ENCODE measurements at places on chromosomes 1 and 21. TPM values are rescaled to one million over a fixed set of nuclear protein-coding genes. Genes with fewer than 3 reads are reported as not detected.
A peak's percentile ranks its signal among the peaks of the same experiment; 100 is the strongest.

- peak; percentile 73 for DNase-seq
Observed at GRCh38 chr1:155706139-155706538, 17.2 kb downstream of the DAP3 start.

DNA sequence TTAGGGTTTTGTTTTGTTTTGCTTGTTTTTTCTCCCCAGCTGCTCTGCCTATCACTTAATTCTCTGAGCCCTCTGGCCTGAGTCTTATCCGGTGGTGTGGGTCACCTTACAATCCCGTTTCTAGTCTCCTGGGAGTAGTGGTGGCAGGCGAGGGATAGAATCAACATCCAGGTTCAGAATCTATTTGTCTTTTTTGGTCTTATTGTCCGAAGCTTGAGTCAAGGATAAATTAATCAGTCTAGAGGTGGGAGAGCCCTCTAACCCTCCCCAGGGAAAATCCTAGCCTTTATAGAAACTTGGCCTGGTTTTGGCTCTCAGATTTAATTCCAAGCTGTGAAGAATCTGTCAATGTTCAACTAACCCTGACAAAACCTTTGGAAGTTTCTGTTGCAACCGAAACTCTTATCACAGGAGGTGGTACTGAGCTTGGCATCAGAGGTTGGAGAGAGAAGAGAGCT lies 246.3 kb downstream of the FGGY start:
- no peak for DNase-seq

Gene CR1L
- total RNA-seq = not detected

DNA sequence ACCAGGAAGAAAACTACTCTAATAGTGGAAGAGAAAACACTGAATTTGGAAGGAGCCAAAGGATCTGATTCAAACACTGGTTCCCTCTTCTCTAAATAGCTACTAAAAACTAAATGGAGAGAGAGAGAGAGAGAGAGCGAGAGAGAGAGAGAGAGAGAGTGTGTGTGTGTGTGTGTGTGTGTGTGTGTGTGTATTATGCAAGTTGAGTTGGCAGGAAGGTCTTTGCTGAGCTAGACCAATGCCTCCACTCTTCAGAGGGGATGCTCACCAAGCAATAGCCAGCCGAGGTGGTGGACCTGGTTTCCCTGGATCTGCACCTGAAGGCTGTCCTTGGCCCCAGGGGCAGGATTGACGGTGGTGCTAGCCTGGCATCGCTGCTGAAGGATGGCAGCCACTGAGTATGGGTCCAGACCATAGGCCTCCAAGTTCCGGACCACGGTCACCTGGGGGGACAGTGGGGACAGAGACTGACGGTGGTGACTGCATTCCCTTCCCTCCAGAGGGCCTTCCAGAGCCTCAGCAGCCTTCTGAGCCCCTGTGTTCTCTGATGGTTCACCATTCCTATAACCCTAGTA lies 18.8 kb downstream of the EIF2D start:
- no peak for DNase-seq

DNA sequence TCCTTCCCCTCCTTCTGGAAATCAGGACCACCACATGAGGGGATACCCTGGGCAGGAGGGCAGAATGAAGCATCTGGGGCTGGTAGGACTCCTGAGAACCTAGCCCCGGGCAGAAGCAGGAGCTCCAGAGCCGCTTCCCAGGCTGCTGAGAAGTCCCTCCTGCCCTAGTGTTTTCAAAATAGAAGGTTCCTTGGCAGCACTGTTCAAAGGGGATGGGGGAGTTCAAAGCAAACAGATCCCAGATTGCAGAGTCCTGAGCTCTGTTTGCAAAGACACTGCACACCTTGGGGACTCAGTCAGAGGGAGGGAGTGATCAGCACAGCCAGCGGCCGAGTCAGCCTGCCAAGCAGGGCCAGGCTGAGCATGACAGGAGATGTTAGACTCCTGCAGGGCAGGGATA lies 177.8 kb downstream of the PTPRU start:
- no peak for DNase-seq

Gene RGS5
- 5.0 TPM for total RNA-seq

GRCh38 chr21:38988509-38989378 lies 183.0 kb downstream of the ETS2 start:
- DNase-seq = no peak

DNA sequence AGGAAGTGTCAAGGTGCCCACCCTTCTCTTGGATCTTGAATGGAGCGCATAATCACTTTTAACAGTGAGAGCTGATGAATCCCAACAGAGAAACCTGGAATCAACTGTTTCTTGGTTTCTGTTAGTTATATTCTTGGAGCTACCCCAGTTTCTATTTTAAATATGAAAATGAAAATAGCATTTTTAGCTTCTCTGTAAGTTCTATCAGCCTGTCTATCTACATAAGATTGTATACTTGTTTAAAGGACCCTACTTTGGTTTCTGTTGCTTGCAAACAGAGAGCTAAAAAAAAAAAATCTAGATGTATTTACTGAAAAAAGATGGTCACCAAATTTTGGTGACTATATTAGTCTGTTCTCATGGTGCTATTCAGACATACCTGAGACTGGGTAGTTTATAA lies 670.0 kb downstream of the NCAM2 start:
- DNase-seq = no peak

Gene NHLH1
- not detected for total RNA-seq

Gene MROH9
- total RNA-seq = not detected

DNA sequence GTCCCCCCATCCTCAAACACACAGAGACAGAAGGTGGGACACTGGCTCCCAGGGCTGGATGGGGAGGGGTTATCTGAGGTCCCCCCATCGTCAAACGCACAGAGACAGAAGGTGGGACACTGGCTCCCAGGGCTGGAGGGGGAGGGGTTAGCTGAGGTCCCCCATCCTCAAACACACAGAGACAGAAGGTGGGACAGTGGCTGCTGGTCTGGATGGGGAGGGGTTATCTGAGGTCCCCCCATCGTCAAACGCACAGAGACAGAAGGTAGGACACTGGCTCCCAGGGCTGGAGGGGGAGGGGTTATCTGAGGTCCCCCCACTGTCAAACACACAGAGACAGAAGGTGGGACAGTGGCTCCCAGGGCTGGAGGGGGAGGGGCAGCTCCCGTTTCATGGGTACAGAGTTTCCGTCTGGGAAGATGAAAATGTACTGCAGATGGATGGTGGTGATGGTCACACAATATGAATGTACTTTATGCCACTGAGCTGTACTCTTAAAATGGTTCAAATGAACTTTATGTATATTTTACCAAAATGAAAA lies 69.2 kb downstream of the SCCPDH start:
- no peak for DNase-seq

Gene LGR6
- 0.26 TPM for total RNA-seq

- DNase-seq = no peak
Observed at GRCh38 chr1:30928171-30928570, 19.6 kb upstream of the SDC3 start.

Gene SELL
- total RNA-seq = 1.2 TPM

DNA sequence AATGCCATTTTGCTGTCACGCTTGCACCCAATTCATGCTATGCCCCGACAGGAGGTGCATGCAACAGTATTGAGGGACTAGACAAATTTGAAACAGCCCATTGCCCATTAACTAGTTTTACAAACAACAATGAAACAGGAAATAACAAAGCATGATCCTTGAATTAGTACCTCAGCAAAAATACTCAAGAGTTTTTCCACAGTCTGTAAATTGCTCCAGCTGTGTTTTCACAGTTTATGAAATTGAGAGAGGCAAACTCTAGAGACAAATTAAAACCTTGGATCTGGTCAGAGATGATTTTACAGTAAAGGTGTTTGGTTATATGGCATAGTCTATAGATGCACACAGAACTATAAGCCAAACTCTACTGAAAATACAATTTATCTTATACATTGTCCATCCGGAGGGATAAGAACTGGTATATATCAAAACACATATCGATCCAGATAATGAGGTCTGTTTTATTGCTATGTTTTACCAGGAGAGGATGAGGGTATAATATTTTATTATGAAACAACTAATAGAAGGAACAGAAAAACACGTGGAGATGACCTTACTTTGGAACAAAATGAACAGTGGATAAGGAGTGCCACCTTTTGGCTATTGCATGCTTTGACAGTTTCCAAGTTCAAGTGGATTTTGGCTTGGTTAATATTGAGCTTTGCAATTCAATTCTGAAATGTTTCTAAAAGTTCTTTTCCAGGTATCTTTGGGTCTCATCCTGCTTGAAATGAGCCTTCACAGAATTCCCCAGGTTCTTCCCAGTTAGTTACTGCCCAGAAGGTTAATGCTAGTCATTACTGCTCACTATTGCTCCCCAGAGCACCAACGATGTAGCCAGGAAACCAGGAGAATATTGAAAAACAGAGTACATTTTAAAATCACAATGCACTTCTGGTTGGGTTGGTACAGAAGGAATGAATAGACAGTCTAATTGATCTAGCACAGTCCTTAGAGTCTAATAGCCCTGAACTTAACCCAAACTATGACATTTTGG lies 45.7 kb downstream of the ZC3H11B start:
- peak; percentile 87 for DNase-seq

GRCh38 chr1:188937965-188938551 lies 1539.6 kb downstream of the BRINP3 start:
- peak; percentile 16 for DNase-seq

- DNase-seq = peak; percentile 38
Observed at GRCh38 chr1:56508523-56508983, 70.8 kb downstream of the PLPP3 start.

- no peak for DNase-seq
Observed at GRCh38 chr1:25432749-25433388, 2.2 kb downstream of the MACO1 start.

DNA sequence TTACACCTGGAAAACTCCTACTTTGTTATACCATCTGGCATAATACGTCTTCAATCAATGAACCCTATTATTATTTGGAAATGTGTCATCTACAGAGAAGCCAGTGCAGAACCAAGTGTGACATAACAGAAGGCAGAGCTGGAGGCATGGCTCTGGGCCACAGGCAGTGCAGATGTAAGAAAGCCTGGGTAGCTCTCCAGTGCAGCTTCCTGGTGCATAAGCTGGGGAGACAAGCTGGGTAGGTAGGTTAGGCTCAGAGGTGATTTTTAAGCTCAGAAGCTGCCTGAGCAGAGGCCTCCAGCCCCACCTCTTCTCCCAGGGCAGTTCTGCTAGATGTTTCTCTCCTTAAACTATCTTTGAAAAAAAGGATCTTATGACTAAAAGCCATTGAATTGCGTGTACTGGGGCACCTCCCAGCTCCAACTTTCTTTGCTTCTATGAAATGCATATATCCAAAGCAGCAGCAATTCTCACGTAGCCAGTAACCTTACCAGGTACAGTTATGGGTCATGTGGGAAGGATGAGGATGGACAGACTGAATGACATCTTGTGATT lies 30.7 kb downstream of the AKNAD1 start:
- no peak for DNase-seq

- DNase-seq = no peak
Observed at GRCh38 chr1:207398986-207399385, 55.1 kb upstream of the CR2 start.

DNA sequence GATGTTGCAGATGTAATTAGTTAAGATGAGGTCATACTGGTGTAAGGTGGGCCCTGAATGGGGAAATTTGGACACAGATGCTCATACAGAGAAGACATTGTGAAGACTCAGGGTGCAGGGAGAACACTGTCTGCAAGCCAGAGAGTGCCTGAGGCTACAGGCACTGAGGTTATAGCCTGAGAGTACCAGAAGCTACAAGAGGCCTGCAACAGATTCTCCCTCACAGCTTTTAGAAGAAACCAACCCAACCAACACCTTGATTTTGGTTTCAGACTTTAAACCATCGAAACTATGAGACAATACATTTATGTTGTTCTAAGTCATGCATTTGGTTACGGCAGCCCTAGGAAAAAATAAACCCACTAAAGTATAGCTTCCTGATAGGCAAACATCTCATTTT lies 321.7 kb upstream of the USP25 start:
- DNase-seq = no peak

- DNase-seq = peak; percentile 3
Observed at GRCh38 chr1:61921435-61921834, 179.2 kb downstream of the PATJ start.

GRCh38 chr21:42855937-42856335 lies 23.4 kb downstream of the WDR4 start:
- no peak for DNase-seq

Gene S100A9
- 482 TPM for total RNA-seq

DNA sequence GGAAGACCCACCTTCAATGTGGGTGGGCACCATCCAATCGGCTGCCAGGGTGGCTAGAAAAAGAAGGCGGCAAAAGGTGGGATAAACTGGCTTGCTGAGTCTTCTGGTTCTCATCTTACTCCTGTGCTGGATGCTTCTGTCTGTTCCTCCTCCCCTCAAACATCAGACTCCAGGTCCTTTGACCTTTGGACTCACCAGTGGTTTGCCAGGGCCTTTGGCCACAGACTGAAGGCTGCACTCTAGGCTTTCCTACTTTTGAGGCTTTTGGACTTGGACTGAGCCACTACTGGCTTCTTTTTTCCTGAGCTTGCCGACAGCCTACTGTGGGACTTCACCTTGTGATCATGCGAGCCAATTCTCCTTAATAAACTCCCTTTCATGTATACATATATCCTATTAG lies 55.9 kb downstream of the VCAM1 start:
- DNase-seq = no peak

DNA sequence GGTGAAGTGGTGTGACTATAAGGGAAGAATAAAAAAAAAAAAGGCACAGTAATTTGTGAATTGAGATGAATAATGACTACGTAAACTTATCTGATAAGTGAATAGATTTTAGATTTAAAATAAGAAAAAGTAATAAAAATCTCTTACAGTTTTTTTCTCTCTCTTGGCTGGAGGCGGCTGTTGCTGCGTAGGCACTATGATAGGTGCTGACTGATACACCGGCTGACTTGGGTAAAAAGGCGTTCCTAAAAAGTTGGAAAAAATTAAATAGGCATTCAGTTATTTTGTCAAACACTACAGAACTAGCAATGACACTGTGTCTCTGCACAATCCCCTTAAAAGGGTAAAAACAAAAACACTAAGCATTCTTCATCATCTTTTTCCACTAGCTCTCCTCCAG lies 185.7 kb upstream of the HP1BP3 start:
- no peak for DNase-seq

GRCh38 chr1:54112705-54113368 lies 40.0 kb downstream of the CDCP2 start:
- DNase-seq = no peak

Gene HDGF
- total RNA-seq = 586 TPM

GRCh38 chr1:182368903-182369302 lies 22.7 kb downstream of the GLUL start:
- no peak for DNase-seq

Gene TSSK3
- total RNA-seq = not detected

GRCh38 chr1:118244194-118244593 lies 59.2 kb upstream of the SPAG17 start:
- no peak for DNase-seq

Data from PC-3 (cell line).